Stimulated activated CD8-positive, alpha-beta memory T cell treated with anti-CD3 and anti-CD28 coated beads, Interleukin-15, amount 100 ng/mL, for 4 hours (primary cell): ENCODE measurements at places on chromosomes 5 and 9.

DNA sequence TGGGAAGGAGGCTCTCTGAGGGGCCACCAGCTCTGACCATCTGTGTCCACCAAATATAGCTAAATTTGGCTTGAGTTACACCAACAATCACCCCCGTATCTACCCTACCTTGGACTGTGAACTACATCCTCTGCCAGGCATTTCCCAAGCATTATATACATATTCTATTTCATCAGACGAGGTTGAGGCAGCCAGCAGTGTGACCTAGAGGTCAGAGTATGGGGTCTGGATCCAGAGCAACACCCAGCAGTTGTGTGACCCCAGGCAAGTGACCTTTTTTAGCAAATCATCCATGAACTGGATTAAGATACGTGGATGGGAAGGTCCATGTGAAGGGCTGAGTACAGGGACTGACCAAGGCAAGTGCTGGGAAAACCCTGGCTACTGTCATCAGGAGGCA is 180.6 kb downstream of the HSPA4 start:
- no peak for DNase-seq

DNA sequence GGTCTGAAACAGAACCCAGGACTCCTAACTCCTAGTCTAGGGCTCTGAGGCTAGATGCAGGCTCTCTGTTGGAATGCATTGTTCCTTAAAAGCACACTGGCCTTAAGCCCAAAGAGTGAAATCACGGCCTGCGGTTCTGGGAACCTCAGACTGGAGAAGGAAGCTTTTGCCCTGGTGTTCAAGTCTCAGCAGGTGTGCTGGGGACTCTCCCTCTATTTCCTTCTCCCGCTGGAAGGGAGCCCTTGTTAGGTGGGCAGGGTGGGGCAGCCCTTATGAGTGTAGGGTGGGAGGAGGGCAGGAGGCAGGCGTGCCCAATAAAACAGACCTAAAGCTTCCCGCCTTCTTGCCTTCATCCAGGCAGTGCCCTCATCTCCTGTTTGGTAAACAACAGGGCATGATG is 1.8 kb upstream of the PPARGC1B start:
- no peak for DNase-seq

- no peak for DNase-seq
Measured at GRCh38 chr5:151970885-151971284, 46.2 kb upstream of the GLRA1 start.

GRCh38 chr9:94867281-94867841 is 140.9 kb downstream of the AOPEP start:
- DNase-seq, result no peak

GRCh38 chr5:78974011-78974410 is 11.1 kb downstream of the ARSB start:
- no peak for DNase-seq
